ENCODE measurements at places on chromosomes 3 and 15. TPM values are rescaled to one million over a fixed set of nuclear protein-coding genes. Genes with fewer than 3 reads are reported as not detected.

Gene LINGO1
- total RNA-seq = not detected

Gene GRAMD2A
- not detected for total RNA-seq

Gene ERICH6
- total RNA-seq = 0.39 TPM

Gene SMAD6
- 0.43 TPM for total RNA-seq

Gene CISH
- total RNA-seq = 351 TPM

Gene UBXN7
- total RNA-seq = 67.8 TPM

DNA sequence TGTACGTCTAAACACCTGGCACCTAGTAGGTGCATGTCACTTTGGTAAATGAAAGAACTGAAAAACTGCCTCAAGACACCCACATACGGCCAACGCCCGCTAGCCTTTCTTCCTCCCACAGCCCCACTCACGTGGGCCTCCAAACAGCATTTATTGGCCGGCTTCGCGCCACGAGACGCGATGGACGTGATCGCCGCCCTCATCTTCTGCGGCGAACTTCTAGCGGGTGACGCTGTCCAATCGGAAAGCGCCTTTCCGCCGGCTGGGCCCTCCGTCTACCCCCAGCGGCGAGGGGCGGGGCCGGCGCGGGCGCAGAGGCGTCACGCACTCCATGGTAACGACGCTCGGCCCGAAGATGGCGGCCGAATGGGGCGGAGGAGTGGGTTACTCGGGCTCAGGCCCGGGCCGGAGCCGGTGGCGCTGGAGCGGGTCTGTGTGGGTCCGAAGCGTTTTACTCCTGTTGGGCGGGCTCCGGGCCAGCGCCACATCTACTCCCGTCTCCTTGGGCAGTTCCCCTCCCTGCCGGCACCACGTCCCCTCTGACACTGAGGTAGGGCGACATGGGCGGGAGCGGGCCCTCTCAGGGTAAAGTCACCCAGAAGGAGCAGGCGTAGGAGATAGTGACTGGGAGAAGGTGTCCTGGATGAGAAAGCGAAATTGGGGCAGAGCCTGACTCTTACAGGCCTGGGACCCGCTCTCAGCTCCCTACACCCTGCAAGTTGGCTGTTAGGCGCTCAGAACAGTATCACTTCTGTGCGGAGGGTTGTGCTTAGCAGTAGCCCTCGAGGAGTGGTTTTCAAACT, at the start of gene LMLN:
LMLN (plus strand) TSS at position 327 of the 803 bp plus-strand sequence; CDS start at position 356, 29 bp downstream.
- DNase-seq = peak; percentile 95

- no peak for DNase-seq
Measured at GRCh38 chr3:153285194-153285641, 123.2 kb downstream of the RAP2B start.

DNA sequence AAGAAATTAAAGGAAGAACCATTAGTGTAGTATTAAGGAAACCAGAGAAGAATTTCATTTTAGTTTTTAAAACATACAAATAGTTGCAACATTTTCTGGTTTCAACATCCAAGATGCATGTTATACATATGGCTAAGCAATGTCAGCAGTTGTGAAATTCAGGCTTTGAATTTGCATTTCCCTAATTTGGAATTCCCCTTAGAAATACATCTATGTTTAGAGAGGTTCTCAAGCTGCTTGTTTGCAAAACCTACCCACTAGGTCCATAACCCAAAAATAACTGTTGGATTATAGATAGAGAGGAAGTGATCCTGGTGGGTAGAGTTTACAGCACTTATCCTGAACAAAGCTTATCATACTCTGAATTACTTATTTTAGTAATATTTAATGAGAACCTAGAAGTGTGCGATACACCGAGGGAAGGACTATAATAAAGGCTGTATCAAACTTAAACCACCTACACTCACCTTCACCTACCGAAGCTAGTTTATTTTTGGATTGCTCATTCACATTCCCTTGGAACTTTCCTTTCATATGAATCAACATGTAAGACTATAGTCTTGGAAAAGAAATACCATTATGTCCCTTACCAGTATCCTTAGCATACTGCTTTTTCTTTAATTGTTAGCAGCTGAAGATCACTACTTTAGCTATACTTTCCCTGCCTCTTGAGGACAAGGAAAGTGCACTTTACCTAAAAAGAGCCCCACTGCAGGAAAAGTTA, 60.6 kb downstream of the CHAC1 start:
- no peak for DNase-seq

DNA sequence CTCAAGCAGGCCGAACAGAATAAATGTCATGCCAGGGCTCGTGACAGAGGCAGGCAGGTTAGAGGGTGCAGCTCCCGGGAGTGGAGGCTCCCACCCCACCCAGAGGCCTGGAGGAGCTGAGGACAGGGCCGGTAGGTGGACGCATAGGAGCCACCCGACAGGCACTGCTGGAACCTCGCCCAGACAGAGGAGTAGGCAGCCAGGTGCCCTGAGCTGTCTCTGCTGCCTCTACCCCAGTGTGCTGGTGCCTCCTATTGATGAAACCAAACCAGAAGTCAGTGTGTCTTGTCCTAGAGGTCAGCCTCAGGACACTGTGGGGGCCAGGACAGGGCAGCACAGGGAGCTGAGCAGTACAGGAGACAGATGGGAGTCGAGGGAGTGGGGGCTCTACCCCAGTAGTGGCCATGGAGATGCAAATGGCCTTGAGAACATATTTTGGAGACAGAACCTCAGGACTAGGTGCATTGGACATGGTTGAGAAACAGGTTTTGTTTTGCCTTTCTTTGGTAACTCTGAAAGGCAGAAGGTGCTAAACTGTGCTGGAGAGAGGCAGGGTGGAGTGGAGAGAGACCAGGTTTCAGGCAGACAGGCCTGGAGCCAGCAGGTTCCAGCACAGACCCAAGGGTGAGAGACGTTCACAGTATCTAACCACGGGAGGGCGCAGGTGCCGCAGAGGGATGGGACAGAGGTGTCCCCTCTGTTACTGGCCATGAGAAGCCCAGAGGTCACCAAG, 15.4 kb upstream of the KLF15 start:
- DNase-seq = no peak

DNA sequence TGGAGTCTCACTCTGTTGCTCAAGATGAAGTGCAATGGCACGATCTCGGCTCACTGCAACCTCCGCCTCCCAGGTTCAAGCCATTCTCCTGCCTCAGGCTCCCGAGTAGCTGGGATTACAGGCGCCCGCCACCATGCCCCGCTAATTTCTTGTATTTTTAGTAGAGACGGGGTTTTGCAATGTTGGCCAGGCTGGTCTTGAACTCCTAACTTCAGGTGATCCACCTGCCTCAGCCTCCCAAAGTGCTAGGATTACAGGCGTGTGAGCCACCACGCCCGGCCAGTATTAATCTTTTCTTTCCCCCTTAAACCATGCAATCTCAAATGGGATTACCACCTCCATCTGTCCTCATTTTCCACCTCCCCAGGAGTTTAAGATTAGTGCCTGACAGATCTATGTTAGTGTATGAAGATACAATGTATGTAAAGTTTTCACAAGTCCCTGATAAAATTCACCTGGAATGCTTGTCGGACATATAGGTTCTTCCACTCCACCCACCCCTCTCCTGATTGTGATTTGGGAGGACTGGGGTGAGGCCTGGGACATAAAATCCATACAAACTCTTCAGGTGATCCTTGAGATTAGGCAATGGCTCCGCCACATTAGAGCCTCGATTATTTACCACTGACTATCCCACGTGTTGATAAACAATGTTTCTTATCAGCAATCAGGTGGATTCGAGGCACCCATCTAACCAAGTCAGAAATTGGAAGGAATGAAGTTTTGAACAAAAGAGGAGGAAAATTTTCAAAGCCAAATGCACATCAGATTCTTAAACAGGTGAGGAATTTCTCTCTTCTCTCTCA, 1.2 kb downstream of the PARL start:
- DNase-seq = no peak

DNA sequence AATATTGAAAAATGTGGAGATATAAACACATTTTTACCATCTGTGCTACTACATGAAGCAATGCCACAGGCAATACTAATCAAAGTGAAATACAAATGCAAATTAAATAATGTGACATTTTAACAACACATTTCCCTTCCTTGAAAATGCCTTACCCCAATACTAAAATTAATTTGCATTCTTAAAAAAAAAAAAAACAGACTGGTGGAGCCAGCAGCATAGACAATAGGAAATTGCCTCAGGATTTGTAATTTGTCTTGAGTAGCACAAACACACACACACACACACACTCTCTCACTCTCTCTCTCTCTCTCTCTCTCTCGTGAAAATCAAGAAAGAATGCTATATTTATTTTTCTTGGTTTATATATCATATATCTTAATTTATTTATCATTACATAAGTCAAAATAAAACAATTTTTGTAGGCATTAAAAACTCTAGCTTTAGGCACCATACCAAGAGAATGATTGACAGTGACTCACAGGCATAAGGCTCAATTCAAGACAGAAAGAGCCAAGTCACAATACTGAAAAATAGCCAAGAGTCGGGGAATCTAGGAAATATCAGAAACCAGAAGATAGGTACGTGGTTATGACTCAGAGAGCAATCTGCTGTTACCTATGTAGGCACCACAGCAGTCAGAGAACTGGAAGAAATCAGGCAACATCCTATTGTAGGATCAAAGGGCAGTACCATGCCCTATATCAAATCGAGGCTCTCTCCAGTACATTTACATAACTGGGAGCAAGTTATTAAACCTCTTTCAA, 23.0 kb downstream of the SUCNR1 start:
- DNase-seq = no peak

GRCh38 chr3:164488893-164489292, 589.4 kb downstream of the SI start:
- DNase-seq = no peak

GRCh38 chr3:186971578-186971977, 41.3 kb downstream of the ST6GAL1 start:
- DNase-seq = no peak

- no peak for DNase-seq
Measured at GRCh38 chr3:129412542-129413198, 15.8 kb downstream of the EFCAB12 start.

DNA sequence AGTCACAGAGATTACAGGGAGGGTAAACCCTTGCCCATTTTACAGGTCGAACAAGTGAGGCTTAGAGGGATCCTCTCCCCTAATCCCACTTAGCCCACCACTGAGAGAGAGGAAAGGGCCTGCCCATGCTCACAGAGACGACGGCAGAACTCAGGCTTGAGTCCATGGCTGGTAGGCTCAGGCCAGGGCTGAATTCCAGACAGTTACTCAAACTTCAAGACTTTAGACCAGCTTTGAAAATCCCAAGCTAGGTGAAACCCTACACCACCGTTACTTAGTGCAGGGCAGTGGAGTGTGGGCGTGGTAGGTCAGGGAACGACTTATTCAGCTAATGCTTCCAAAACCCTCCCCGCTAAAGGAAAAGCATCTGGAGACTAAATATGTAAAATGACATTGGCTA, 16.4 kb downstream of the GRIP2 start:
- DNase-seq = no peak

DNA sequence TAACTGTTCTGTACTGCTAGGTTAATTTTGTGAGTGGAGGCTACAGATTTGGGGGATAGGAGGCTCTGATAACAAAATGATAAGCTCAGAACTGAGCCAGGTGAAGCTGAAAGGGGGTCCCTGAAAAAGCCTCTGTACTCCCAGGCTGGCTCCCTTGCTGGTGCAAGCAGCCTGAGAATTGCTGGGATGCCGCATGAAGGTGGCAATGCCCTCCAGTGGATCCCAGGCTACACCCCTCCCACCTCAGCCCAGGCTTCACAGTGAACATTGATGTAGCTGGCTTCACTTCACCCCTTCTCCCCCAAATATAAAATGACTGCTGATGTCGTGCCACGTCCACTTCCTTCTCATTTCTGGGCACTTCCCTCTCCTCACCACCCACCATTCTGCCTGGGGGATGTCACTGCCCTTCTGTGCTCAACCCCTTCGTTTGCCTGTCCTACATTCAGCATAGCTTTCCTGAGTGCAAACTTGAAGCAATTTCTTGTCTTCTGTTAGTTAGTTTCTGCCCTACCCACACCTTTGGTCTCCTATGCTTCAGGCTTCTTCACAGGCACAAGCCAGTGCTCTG, 9.7 kb upstream of the ARHGEF26 start:
- DNase-seq = no peak

All from activated T-helper 2 cell treated with anti-CD3 and anti-CD28 coated beads, Interferon-gamma antibody, Interleukin-2, Interleukin-4, amounts not matched to agents 10 μg/mL and 5 μg/mL and 100 μg/mL, durations not matched to agents 14 hours and 24 hours and 36 hours (primary cell).